ENCODE measurements at places on chromosomes 2 and 18.
A peak's percentile ranks its signal among the peaks of the same experiment; 100 is the strongest.

DNA sequence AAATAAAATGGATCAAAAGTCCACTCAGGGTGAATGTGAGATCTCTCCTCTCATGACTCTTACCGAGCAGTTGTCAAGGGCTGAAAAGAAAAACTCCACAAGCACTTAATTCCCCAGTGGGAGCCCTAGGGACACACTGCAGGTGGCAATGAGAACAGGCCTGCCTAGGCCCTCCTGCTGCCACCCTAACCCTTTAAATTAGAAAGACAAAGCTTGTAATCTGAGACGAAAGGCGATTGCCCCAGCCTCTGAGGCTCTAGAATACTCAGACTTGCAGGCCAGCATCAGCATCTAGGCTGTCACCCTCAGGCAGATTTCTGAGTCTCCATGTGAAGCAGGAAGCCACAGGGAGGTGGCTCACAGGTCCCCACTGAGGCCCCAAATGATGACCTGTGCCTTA lies 457.0 kb upstream of the MYT1L start:
- DNase-seq: no peak

GRCh38 chr2:230866756-230867523 lies 2.2 kb downstream of the ITM2C start:
- peak; percentile 34 for DNase-seq

DNA sequence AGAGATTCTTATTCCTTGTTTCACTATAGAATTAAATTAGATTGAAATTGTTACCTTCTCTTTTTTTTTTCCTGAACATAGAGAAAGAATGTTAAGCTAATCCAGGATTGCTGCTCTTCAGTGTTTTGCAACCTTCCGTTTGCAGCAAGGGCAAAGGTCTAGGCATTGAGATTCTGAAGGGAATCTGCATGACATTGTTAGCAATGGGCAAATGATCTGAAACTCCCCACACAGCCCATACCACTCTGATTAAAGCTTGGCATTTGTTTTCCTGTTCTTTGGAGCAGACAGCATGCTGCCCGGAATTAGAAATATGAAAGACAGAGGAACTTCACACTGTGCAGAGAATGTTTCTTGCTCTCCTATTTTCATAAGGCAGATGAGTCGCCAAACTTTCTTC lies 551.8 kb downstream of the SOCS6 start:
- no peak for DNase-seq

GRCh38 chr2:157032017-157032416 lies 225.5 kb upstream of the GALNT5 start:
- DNase-seq: no peak

DNA sequence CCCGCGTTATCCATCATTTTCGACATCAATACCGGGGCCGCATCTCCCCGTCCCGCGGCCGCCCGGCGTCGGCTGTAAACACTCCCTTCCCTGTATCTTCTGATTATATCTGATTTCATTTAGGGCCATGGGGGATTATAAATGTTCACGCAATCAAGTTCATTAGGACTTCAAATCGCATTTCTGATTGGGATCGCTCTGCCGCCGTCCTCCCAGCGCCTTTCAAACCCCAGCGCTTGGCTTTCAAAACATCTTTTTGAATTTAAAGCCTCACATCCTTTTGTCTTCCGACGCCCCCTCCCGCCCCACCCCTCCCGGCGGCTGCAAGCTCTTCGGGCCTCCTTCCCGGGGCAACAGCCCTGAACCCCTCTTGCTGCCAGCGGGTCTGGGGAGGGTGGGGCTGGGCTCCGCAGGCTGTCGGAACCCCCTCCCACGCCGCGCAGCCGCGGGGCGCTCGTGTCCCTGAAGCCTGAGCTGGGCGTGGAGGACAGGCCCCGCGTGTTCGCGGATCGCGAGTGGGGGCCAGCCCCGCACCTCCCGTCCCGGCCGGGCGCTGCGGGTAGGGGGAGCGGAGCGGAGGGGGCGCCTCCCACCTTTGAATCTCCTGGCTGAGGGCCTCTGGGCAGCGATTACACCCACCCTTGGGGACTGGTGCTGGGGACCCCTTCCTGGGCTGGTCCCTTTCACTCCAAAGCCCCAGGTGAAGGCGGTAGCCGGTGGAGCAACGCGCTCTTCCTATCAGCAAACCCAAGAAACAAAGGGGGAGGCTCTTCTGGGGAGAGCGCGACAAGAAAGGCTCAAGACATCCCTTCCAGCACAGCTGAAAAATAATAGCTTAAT lies 11.3 kb upstream of the GBX2 start:
- DNase-seq: no peak

DNA sequence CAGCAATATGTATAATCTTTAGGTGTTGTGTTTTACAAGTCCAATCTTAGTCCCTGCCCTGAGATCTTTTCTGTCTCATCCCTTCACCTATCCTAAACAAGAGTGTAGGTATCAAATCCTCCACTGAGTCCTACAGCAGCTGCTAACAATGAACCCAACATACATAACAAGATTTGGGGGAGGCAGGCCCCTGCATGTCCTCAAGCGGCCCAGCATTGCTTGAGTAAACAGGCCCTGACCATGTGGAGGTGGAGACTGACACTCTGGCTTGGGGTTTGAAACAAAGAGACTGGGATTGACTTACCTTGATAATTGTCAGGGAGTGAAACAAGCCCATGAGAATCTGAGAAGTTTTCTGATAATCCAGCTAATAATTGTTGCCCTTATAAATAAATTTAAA lies 213.4 kb downstream of the STK39 start:
- no peak for DNase-seq

GRCh38 chr18:34222307-34223163 lies 2.2 kb downstream of the NOL4 start:
- no peak for DNase-seq

GRCh38 chr2:120576509-120577474 lies 158.9 kb upstream of the GLI2 start:
- no peak for DNase-seq

DNA sequence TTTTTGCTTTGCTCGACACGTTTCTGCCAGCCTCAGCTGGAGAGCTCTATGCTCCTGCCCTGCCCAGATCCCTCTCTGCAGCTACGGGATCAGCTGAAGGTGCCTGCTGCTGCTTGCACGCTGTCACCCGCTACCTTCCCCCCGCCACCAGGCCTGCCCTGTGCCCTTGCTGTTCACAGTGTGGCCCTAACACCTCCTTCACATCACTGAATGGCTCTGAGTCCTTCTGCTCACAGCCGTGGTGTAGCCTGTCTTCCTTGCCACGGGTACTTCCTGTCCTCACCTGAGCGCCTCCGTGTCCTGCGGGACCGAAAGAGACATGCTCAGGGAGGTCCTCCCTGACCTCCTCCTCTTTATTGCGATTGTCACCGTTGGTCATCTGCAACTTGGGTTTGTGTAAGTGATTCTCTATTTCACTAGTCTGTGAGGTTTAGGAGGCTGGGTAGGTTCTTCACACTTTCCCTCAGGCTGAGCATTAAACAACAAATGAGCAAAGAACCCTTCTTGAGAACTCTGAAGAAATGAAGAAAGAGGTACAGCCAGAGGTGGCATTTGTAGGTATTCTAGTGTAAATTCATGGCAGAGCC lies 127.5 kb downstream of the NCK2 start:
- no peak for DNase-seq

- DNase-seq: no peak
Observed at GRCh38 chr18:22564036-22564435, 146.3 kb upstream of the CTAGE1 start.

DNA sequence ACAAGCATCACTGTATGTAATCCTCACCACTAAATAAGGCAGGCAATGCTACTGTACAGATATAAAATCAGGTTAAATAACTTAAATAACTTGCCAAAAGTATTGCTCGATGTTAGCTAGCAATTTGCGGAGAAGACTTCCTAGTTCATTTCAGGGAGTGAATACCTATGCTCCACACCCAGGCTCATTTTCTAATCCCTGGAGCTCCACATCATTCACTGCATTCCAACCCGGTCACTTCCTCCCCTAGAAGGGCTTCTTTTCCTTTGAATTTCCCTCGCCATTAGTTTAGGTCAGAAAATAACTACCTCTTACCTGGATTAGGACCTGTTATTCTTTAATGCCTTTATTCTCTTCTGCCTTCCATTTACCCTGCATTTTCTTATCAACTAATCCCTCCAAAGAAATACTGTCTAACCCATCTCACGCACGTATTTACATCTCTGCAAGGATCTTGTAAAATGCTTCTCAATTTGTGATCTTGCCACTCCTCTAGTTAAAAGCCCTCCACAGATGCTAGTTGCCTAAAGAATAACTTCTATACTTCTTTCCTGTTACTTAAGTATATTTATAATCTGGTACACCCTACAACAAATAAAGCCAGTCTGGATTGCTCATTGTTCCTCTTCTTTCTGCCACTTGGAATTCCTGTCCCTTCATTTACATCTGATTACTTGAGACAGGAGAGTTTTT lies 599.8 kb downstream of the NRXN1 start:
- DNase-seq: no peak

DNA sequence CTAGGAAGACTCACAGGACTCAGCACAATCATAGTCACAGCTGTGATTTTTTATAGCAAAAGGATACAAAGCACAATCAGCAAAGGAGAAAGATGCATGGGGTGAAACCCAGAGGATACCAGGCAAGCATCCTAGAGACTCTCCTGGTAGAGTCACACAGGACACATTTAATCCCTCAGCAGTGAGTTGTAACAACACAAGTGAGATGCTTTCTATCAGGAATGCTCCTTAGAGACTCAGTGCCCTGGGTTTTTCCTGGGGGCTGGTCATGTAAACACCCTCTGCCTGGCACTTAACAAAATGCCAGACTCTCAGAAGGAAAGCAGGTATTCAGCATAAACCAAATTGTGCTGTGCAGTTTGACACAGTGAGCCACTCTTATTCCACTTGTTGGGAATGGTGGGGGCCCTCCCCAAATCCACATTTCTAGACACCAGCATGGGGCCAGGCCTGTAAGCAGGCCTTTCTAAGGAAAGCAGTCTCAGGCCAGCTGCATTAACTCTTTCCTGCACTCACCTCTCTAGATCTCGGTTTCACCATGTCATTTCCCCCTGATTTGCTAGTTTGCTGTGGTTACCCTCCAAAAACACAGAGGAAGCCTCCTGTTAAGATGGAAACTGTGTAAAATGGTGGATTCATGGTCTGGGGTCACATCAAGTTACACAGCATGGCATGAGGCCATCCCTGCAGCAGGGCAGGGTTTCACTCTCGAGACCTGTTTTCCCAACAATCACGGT lies 16.9 kb upstream of the RNU4ATAC start:
- no peak for DNase-seq

DNA sequence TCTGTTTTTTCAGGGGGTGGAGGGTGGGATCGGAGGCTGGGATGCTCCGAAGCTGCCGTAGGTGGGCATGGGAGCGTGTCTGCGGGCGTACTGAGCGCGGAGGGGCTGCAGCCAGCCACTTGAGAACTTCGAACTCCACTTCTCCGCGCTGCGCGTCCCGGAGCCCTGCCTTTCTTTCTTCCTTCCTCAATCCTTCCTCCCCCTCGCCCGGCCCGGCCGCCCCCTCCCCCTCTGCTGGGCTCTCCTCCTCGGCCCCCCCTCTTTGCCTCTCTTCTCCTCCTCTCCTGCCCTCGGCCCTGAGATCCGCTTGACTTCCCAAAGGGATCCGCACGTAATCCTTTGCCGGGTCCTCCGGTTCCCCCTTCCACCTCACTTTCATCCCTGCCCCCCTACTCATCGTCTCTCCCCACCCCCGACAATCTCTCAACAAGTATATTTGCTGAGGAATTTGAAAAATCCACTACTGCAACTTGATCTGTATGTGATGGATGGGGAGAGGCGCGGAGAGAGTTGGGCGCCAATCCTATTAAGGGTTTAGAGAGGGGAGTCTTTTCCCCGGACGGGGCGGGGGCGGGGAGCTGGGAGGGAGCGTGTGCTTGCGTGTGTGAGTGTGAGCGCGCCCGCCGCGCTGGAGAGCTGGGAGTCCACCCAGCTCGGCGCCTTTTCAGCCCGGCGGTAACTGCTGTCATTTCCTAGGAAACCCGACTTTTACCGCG lies 1.1 kb downstream of the GLI2 start:
- peak; percentile 24 for DNase-seq

GRCh38 chr2:151943461-151943860 lies 115.2 kb upstream of the ARL5A start:
- no peak for DNase-seq

- DNase-seq: peak; percentile 12
Observed at GRCh38 chr2:202038471-202039277, 5.0 kb downstream of the FZD7 start.

DNA sequence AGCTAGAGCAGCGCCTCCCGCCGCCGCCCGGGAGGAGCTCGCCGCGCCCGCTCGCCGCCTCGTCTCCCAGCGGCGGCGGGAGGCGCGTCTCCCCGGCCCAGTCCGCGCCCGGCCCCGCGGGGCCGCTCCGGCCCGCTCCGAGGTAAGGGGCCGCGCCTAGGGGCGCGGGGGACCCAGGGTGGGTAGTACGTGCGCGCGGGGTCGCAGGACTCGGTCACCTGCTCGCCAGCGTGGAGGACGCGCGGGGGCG lies 259 bp downstream of the NPAS2 start:
- DNase-seq: no peak

DNA sequence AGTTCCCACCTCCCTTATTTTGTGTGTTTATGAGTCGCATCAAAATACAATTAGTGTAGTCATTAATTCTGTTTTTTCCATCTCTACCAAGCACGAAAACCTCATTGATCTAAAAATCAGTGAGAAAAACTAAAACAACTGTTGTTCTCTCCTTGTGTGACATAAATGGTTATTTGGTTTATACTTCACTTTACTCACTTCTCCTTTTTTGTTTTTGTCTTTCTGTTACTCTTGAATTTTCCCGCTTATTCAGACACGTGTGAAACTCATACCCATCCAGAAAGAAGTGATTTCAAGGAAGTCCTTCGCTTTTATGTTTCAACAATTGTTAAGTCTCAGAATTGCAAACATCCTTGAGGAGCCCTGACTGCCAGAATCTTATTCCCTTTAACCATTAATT lies 121.6 kb downstream of the EML6 start:
- no peak for DNase-seq

GRCh38 chr2:60333264-60333663 lies 220.2 kb downstream of the BCL11A start:
- DNase-seq: no peak

DNA sequence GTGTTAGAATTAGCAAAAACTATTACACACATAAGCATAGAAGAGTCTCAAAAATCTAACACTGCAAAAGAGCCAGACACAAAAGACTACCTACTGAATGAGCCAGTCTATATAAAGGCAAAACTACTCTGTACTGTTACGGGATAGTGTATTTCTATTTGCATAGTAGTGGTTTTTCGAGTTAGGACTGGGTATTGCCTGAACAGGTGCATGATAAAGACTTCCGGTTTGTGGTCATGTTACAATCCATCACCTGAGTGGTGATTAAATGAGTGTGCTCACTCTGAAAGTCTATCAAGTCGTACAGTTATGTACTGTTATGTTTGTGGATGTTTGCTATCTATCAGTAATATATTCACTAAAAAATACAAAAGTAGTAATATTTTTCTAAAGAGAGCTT lies 523.3 kb upstream of the SYT4 start:
- DNase-seq: no peak

DNA sequence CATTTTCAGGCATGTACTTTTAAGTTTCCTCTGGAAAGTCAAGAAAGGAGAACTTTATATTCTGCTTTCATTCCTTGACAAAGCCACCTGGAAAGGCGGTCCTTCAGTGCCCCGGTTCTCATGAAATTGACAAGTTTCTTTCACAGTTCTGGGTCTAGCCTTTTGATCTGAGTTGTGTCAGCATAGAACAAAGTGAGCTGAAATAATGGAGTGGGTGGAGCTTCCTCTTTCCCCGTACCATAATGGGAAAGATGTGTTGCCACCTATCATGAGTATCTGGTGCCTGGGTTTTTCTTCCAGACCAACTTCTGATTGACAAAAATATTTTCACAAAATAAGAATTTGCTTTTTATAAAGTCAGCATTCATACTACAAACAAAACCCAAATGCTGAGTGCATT lies 49.3 kb downstream of the PTRHD1 start:
- no peak for DNase-seq
